Astrocyte of the cerebellum (primary cell): ENCODE measurements at places on chromosomes 7 and 10.

DNA sequence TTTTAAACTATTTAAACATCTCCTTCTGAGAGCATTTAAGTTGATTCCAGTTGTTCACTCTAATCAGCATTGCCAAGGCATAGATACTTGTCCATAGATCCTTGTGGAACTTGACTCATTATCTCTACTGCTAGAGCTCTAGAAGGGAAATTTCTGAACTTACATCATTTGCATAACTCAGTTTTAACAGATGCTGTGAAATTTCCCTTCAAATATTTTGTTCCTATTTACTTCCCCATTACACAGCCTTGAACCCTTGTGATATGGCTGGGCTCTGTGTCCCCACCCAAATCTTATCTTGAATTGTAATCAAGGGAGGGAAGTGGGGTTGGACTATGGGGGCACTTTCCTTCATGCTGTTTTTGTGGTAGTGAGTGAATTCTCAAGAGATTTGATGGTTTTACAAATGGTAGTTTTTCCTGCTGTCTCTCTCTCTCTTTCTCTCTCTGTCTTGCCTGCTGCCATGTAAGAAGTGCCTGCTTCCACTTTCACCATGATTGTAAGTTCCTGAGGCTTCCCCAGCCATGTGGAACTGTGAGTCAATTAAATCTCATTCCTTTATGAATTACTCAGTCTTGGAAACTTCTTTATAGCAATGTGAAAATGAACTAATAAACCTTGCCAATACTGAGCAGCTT is 25.4 kb downstream of the INSIG1 start:
- no peak for DNase-seq

GRCh38 chr10:61642150-61642571 is 20.6 kb upstream of the CABCOCO1 start:
- DNase-seq: no peak

DNA sequence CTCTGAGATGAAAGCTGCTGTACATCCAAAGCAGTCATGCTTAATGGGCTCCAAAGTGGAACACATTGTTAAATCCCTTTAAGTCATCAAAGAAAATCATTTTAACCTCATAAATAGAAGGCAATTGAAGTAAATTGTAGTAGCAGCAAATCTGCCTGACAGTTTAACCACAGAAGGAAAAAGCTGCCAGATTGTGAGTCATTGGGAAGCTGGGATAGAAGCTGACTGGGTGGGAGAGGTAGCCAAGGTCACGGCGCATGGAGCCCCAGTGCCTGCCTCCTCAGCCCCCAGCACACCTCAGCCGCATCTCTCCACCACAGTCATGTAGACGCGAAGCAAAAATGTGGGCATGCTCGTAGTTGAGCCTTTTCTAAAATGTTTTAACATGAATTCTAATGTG is 44.0 kb downstream of the TARP start:
- peak; percentile 91 for DNase-seq

- DNase-seq: no peak
Measured at GRCh38 chr10:25017661-25018060, 1.2 kb downstream of the THNSL1 start.

- DNase-seq: no peak
Measured at GRCh38 chr7:25196132-25196896, 32.0 kb downstream of the NPVF start.

- DNase-seq: no peak
Measured at GRCh38 chr10:33773253-33773573, 438.7 kb upstream of the NRP1 start.

DNA sequence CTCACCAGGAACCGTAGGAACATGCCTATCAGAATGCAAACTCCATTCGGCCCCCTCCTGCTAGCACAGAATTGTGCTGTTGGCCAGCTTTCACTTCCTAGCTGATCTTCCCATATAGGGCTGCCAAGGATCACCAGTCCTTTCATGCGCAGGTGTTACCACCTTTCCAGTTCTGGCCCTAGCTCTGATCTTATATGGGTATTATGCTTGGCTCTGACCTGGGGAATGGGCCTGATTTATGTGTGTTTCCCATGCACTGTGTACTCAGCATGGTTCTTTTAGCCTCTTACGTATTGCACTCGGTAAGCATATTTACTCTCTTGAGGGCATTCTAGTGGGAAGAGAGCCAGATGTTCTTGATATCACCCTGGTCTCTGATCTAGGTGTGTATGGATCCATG is 11.1 kb downstream of the SLC35G1 start:
- DNase-seq: no peak

DNA sequence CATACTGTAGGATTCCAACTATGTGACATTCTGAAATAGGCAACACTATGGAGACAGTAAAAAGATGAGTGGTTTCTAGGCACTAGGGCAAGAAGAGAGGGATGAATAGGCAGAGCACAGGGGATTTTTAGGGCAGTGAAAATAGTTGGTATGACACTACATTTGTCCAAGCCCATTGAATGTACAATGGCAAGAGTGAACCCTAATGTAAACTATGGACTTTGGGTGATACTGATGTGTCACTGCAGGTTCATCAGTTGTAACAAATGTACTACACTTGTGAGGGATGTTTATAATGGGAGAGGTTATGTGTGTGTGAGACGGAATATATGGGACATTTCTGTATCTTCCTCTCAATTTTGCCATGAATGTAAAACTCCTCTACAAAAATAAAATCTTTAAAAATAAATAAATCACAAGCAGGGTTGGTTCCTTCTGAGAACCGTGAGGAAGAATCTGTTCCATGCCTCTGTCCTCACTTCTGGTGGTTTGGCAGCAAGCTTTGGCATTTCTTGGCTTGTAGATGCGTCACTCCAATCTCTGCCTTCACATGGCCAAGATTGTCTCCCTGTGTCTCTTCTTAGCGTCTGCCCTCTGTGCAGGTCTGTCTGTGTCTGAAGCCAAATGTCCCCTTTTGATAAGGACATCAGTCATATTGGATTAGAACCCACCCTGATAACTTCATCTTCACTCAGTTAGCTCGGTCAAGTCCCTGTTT is 83.1 kb upstream of the AGBL3 start:
- DNase-seq: no peak

GRCh38 chr7:94962661-94963060 is 55.3 kb downstream of the PPP1R9A start:
- no peak for DNase-seq

GRCh38 chr7:48052748-48053147 is 17.4 kb downstream of the C7orf57 start:
- DNase-seq: no peak

DNA sequence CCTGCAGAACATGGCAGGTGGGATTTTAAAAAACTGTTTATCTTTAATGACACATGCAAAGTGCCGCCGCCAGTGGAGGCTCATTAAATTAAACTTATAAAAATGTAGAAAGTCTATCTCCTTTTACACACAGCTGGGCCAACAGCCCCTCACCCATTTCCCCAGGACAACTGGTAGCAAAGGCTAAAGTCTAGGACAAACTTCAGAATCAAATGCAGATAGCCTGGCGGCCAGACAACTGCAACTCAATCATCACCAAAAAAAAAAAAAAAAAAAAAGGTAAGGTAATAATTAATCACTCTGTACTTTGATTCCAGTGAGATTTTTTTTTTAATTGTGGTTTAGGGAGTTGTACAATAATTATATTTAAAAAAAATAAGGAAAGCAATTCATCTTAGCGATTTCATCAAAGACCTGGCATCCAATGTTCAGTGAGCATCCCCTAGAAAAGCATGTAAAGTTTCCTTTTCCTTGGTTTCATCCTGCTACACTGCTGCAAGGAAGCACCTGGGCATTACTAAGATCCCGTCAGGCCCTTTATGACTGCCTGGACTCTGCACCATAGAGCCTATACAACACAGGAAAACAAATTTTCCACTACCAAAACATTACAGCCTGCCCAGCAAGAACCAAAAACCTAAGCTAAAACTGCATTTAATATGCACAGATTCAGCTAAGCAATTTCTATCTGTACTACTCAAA is 98.5 kb downstream of the GRB10 start:
- no peak for DNase-seq

GRCh38 chr7:10708447-10708846 is 265.2 kb upstream of the PHF14 start:
- DNase-seq: no peak

DNA sequence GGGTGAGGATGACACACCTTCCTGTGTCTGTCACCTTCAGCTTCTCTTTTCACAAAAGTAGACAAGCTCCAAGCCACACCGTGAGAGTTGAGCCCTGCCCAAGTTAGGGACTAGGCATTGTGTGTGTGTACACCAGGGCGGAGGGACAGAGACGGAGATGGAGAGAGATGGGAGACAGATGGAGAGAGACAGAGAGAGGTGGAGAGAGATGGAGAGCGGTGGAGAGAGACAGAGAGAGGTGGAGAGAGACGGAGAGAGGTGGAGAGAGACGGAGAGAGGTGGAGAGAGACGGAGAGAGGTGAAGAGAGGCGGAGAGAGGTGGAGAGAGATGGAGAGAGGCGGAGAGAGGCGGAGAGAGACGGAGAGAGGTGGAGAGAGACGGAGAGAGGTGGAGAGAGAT is 207.0 kb downstream of the DNAJB6 start:
- DNase-seq: no peak

GRCh38 chr10:48940958-48941357 is 1.3 kb upstream of the LRRC18 start:
- DNase-seq: peak; percentile 35

- no peak for DNase-seq
Measured at GRCh38 chr10:9097206-9097990, 1042.9 kb downstream of the GATA3 start.

DNA sequence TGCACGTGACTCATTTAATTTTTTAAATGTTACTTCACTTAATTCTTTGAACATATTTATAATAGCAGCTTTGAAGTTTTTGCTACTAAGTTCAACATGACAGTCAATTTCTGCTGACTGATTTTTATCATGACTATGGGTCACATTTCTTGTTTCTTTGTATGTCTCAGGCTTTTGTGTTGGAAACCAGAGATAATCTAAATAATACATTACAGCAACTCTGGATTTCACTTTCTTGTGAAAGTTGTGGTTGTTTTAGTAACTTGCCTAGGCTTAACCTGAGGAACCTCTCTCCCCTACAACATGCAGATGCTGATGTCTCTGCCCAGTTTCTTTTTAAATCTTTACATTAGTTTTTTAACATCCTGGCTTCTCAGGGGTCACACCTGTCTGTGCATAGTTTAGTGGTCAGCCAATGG is 180.8 kb downstream of the CCDC71L start:
- no peak for DNase-seq

GRCh38 chr10:42691361-42692120 is 53.2 kb upstream of the ZNF33B start:
- DNase-seq: no peak

GRCh38 chr10:3960496-3960895 is 175.5 kb upstream of the KLF6 start:
- no peak for DNase-seq

GRCh38 chr7:66967029-66967428 is 28.4 kb downstream of the SBDS start:
- DNase-seq: no peak

DNA sequence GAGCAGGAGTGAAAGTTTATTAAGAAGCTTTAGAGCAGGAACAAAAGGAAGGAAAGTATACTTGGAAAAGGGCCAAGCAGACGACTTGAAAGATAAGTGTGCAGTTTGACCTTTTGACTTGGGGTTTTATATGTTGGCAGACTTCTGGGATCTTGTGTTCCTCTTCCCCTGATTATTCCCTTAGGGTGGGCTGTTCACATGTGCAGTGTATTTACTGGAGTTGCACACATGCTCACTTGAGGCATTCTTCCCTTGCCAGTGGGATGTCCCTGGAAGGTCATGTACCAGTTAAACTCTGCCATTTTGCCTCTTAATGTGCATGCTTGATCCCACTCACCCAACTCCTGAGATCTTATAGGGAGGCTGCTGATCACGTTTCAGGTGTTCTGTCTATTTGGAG is 23.4 kb upstream of the ARHGAP12 start:
- DNase-seq: no peak

- DNase-seq: no peak
Measured at GRCh38 chr10:73788864-73789658, 3.7 kb downstream of the ZSWIM8 start.

GRCh38 chr10:104324931-104325330 is 13.3 kb downstream of the ITPRIP start:
- DNase-seq: no peak

GRCh38 chr10:43383204-43383971 is 12.0 kb downstream of the FXYD4 start:
- DNase-seq: no peak

DNA sequence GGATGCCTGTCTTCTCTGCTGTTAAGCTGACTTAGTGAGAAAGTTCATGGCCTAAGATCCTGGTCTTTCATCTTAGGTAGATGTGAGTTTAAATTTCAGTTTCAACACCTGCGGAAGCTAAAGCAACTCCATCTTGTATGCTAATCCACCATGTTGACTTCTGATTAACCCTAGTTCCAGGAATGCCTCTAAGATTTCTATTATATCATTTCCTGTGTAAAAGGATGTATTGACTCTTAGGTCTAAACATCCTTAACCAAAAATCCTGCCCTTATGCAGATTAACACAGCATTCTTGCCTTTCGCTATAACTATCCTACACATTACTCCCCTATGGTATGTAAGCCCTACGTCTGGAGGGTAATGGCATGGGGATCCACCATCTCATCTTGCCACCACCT is 94.4 kb upstream of the CCDC6 start:
- no peak for DNase-seq

DNA sequence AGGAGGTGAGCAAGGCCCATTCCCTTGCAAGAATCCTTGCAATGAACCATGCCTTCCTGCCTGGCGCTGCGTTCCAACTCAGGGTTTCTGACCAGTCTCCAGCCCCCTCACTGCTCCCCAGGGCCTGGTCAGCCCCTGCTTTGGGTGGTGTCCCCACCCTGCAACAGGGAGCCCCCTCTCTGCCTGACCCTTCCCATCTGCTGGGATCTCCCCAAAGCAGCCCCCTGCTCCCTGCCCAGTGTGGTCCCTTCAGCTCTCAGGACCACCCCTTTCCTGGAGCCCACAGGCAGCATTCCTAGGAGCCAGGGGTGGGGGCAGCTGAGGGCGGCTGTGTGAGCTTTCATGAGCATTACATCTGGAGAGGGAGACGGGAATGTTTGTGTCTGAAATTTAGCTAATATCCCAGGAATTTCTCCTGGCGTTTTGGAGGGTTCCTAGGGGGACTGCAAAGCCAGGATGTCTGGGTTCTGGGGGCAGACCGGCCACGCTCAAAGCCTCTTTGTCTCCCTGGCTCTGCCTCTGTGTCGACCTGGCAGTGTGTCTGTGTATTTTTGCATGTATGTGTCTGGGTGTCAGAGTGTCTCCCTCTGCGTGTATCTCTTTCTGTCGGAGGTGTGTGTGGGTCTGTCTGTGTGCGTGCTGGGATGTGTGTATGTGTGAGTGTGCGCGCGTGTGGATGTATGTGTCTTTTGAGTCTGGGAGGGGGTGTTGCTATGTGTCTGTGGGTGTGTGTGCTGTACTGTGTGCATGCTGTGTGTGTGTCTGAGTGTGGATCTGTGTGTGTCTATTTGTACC is 300.5 kb upstream of the ZMIZ1 start:
- no peak for DNase-seq
